ENCODE measurements at places on chromosomes 4 and X.

GRCh38 chr4:41137879-41138278 lies 76.5 kb downstream of the APBB2 start:
- no peak for DNase-seq

GRCh38 chr4:81197864-81198524 lies 17.0 kb downstream of the PRKG2 start:
- no peak for DNase-seq

DNA sequence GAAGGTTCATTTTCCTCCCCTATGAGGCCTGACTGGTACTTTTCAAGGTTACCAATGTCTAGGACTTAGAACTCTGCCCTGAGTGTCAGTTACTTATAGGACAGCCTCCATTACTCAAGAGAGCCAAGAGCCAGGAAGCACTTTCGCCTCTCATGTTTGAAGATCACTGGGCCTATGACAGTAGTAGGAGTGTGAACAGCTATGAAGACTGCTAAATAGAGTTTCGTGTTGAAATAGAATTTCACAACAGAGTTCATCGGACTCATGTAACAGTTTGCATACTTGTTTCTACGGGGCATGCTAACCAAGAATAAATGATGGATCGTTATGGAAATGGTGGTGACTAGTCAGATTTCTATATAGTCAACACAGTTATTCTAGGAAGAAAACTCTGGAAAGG lies 97.8 kb upstream of the GPC4 start:
- no peak for DNase-seq

- no peak for DNase-seq
Measured at GRCh38 chr4:95516528-95517017, 32.2 kb downstream of the UNC5C start.

- DNase-seq = no peak
Measured at GRCh38 chr4:33086331-33086925, 2366.3 kb downstream of the PCDH7 start.

GRCh38 chr4:94517492-94517891 lies 65.8 kb downstream of the PDLIM5 start:
- no peak for DNase-seq

DNA sequence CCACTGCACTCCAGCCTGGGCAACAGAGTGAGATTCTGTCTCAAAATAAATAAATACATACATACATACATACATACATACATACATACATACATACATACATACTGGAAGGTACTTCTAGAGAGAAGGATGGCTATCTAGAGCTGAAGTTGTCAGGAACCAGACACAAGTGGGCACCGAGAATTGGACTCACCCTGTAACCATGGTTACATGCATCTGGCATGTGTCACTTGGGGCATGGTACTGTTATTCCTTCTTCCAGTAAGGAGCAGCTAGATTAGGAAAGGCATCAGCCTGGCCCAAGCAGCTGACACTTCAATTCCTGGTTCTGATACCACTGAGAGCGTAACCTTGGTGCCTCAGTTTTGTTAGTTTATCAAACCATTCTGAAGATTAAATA lies 127.1 kb downstream of the SH3KBP1 start:
- no peak for DNase-seq

GRCh38 chr4:185249105-185249504 lies 39.7 kb downstream of the SNX25 start:
- no peak for DNase-seq

- no peak for DNase-seq
Measured at GRCh38 chrX:71164071-71164470, 19.4 kb downstream of the NLGN3 start.

- DNase-seq = no peak
Measured at GRCh38 chr4:172842779-172843178, 325.8 kb upstream of the GALNT7 start.

DNA sequence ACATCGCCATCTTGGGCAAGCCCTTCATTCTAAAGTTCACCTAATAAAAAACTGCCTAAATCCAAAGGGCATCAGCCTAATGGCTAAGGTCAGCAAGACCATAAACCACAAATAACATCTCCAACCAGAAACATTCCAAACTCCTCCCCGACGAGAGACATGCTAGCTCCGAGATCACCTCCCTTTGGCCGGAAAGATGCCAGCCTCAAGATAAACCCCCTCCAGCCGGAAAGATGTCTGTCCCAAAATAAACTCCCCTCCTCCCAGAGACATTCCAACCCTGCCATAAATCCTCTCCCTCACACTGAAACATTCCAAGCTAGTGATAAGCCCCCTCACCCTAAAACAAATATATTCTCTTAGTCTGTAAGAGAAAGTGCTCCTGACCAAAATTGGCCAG lies 13.3 kb upstream of the DYNLT3 start:
- DNase-seq = no peak

DNA sequence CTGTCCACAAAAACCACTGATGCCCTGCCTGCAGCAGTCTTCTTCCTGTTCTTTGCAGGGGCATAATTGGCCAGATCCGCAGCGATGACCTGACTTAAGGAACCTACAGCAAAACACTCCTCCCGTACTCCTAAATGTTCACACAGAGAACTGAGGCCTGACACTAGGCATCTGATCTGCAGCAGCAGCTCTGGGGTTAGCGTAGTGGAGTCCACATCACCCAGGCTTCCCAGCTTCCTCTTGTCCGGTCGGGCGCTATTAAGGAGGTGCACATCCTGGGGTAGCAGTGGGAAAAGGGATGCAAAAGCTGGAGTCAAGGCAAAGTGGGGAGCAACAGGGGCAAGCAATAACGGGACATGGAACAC lies 758 bp downstream of the SCFD2 start:
- no peak for DNase-seq

DNA sequence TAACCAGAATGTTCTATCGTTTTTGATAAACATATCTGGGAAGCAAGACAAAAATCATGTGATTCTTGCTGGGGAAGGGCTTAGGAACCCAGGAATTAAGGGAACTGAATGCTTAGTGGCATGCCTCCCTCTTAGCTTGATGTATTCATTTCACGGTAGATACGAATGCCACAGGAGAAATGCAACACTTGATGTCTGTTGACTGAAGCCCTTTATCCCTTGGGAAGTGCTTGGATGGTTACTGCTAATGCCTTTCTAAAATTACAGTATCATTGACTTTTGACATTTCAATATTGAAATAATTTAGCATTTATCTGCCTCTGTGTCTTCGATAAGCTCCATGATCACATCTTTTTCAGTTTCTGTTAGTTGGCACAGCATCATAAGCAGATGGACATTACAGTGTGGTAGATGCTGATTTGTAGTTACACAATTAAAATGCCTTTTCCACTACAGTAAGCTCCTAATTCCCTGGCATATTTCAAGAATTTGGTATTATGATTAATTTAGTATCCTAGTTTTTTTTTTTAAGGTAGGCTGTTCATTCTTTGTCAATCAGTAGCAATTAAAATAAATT lies 226.7 kb downstream of the ARHGAP10 start:
- DNase-seq = no peak

DNA sequence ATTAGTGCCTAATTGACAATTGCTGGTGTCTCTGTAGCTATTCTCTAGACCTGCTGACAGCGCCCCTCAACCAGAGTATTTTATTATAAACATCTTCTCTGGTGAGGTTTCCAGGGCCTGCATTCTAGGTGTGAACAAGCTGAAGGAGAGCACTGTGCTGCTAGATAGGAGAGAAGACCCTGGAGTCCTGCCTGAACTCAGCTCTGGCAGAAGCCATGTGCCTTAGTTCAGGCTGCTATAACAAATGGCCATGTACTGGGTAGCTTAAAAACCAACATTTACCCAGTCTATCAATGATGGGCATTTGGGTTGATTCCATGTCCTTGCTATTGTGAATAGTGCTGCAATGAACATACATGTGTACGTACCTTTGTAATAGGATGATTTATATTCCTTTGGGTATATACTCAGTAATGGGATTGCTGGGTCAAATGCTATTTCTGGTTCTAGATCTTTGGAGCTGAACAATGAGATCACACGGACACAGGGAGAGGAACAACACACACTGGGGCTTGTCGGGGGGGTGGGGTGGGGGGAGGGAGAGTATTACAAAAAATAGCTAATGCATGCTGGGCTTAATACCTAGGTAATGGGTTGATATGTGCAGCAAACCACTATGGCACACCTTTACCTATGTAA lies 185.5 kb upstream of the CPEB2 start:
- DNase-seq = no peak

DNA sequence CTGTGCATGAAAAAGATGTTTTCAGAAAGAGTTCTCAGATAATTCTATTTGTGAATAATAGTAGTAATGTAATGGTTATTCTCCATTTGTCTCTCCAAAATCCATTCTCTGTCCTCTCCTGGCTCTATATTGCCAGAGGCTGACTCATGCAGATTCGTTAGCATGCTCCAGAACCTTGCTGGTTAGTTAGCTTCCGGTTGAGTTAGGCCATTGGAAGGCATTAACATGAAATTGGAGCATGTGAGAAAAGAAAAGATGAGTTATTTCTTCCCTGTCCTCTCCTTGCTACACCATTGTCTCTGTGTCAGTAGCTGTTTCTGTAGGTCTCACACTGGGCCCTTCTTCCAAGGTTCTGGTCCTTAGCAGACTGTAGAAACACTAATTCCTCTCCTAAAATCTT lies 23.5 kb upstream of the PRDM8 start:
- no peak for DNase-seq

GRCh38 chr4:118586357-118586790 lies 98.8 kb upstream of the METTL14 start:
- no peak for DNase-seq

DNA sequence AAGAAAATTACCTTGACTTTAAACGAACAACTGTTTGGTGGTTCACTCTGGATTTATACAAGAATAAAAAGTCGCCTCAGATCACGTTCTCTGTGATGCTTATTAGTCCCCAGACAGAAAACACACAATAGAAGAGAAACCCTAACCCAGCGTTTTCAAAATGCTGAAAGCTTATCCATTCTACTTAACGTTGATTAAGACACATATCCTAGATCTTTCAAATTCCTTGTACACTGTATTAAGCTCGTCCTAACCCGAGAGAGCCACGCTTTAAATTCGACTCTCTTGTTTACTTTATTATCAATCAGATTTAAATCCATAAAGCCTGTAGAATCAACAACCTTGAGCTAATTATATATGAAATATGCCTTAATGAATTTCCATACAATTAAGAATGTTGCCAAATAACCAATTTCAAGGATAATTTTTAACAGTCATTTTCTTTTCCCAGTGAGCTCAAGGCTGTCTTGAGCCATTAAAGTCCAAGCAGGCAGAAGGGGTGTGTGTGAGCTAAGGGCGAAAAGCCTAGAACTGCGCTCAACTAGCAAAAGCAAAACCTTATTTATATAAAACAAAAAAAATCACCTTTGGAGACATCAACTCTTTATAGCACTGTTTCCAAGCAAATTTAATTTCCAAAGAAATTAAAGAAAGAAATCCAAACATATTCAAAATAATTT lies 981 bp upstream of the PITX2 start:
- DNase-seq = no peak

- no peak for DNase-seq
Measured at GRCh38 chrX:38891641-38892413, 90.6 kb downstream of the MID1IP1 start.

DNA sequence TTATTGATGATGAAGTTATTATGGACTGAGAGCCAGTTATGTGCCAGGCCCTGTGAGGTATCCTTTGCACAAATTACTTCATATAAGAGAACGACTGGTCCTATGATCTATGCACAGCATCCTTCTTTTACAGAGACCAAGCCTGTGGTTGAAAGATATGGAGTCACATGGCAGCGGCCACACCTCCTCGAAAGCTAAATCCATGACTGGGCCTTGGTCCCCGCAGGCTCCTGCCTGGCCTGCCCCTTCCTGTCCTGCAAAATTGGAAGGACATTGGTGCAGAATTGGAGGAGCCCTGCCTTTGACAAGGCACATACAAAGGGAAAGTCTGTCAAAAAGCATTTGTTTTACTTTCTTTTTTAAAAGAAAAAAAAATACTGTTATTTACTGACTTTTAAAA lies 18.3 kb downstream of the SORBS2 start:
- no peak for DNase-seq

DNA sequence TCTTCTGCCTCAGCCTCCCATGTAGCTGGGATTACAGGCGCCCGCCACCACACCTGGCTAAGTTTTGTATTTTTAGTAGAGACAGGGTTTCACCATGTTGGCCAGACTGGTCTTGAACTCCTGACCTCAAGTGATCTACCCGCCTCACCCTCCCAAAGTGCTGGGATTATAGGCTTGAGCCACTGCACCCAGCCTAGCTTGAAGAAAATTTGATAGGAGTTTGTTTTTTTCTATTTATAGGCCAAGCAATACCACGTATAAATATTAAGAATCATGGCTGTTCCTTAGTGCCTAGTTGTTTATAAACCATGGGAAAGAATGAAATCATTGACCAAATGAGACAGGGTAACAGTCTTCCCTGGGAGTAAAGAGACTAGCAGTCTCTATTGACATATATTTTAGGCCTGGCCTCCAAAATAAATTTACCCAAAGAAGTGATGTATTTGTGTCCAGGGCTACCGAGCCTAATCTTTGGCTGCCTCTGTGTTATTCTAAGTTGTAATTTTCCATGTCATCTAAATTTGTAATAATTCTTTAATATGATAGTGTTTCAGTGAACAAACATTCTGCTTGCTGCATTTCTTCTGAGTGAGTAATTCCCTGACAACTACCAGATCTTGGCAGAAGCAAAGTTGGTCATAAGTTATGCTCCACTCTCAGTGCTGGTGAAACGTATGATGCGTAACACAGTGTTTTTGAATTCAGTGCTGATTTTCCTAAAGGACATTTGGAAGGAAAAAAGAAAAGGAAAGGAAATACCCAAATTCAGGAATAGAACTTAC lies 10.3 kb downstream of the PKD2 start:
- DNase-seq = no peak

- no peak for DNase-seq
Measured at GRCh38 chrX:79181401-79181800, 36.9 kb downstream of the GPR174 start.

- no peak for DNase-seq
Measured at GRCh38 chrX:3175659-3176438, 134.6 kb downstream of the ARSF start.

GRCh38 chr4:173504181-173504503 lies 25.9 kb downstream of the HAND2 start:
- DNase-seq = no peak

DNA sequence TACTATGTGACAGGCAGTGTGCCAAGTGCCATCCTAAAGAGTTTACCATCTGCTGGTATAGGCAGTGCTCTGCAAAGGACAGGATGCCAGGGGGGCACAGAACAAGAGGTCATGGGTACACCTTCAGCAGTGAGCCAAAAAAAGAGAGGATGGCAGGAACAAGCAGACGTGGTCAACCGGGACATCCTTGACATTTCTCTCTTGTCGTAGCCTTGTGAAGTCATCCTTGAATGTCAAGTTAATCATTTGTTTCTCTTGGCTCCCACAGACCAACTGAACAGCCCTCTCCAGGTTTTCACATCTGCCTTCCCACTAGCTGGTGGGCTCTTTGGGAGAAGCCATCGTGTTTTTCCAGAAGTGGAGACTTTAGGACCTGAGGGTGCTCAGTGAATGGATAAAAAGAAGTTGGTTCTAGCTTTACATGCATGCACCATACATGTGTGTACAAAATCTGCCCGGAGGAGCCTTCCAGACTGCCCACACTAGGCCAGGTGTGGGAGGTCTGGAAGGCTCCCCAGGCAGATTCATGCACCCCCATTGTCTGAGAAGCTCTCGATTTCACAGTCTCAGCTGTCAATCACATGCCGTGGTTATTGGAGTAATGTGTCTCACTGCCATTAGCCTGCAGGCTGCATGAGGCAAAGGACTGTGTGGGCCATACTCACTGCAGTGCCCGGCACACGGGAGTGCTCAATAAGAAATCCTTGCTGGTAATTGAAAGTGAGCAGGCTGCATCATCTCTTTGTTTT lies 16.4 kb downstream of the PNMA6F start:
- no peak for DNase-seq

Data from activated effector memory CD4-positive, alpha-beta T cell treated with Interleukin-2 at 50 U/mL for 16 hours (primary cell).